ENCODE measurements at places on chromosomes 6 and 20.
A peak's percentile ranks its signal among the peaks of the same experiment; 100 is the strongest.

GRCh38 chr6:1347161-1347560, 35.3 kb downstream of the FOXQ1 start:
- DNase-seq, result peak; percentile 61

DNA sequence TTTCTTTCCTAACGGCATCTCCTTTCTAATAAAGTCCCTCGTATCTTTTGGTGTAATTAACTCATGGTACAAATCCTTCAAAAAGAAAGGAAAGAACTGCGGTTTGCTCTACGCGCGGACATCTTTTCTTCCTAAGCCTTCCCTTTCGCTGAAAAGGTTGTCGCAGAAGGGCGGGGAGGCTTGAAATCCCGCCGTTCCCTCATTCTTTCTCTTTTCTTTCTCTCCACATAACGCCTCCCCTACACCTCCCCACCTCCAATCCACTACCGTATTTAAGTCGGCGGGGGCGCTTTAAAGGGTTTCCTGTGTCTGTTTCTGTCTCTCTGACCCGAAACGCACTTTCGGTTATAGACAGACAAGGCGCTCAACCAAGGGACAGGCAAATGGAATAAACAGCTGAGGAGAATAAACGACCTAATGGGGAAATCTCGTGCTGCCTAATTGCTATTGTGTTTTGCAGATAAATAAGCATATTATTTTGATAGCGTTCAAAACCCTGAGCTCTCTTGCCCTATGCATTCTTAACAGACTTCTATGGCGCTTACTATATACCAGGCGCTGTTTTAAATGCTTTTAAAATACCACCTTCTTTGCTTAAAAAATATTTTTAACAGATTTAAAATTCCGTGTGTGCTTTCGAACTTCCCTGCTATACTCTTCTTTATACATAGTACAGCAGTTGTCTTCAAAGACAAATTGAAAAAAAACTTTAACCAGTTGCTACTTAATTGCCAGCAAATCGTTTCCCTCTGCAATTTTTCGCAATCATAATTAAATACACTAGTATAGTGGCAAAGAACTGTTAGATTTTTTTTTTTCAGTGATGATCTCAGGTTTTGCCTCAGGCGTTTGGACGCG, 2.5 kb upstream of the HEY2 start:
- peak; percentile 87 for DNase-seq

GRCh38 chr6:136822376-136823127, at the start of gene PEX7:
PEX7 (plus strand) TSS chr6:136822592; CDS start chr6:136822666, 74 bp downstream.
- peak; percentile 97 for DNase-seq

DNA sequence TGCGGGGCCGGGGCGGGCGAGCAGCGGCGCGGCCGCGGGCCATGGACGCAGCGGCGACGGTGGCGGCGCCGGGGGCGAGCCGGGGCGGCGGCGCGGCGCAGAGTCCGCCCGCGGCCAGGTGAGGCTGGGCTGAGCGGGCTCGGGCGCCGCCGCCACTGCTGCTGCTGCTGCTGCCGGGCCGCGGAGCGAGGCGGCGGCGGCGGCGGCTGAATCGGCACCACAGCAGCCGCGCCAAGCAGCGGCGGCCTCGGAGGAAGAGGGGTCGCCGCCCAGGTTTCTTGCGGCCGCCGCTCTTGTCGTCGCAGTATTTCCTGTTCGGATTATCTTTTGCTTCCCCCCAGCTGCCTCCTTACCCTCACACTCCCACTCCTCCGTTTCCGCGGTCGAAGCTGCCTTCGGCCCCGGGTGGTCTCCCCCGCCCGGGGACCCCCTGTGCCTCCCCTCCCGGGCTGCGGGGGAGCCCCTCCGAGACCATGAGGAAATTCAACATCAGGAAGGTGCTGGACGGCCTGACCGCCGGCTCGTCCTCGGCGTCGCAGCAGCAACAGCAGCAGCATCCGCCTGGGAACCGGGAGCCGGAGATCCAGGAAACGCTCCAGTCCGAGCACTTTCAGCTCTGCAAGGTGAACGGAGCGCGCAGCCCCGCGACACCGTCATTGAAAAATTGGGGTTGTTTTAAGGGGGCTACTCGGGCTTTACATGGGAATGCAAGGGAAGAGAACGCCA, at the start of gene STXBP5:
TSS of gene STXBP5 (plus strand) at position 358 of the 726 bp plus-strand sequence. CDS start at position 474, 116 bp downstream.
- peak; percentile 91 for DNase-seq

DNA sequence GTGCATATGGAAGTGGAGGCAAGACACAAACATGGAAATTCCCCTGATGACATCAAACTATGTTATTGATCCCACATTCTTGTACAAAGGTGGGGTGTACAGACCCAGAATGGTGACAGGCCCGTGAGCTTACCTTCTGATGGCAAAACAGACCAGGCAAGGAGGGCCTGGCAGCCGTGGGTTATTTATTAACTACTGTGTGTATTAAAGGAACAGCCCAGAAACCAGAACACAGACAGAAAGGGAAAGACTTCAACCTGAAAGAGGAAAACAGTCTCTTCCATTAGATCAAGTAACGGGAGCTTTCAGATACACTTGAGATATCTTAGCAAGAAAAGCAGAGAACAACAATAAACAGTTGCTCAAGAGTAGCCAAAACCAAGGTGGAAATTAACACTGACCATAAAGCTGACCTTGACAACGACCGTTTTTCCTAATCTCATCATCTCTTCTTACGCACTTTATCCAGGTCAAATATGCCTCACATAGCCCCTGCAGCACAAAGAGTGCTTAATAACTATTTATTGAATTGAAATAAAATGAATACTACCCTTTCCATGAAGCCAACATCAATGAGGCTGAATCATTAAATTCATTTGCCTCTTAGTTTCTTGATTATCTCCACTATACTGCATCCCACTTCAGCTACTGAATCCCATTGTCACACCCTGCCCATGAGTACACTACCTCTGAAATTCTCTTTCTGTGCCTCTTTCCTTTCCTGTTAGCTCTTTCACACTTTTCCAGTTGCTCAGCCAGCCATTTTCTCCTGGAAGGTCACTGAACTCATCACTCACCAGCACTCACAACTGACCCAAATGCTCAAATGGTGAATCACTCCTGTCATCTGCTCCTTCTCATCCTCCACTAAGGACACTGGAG, 67.4 kb downstream of the MOXD1 start:
- no peak for DNase-seq

DNA sequence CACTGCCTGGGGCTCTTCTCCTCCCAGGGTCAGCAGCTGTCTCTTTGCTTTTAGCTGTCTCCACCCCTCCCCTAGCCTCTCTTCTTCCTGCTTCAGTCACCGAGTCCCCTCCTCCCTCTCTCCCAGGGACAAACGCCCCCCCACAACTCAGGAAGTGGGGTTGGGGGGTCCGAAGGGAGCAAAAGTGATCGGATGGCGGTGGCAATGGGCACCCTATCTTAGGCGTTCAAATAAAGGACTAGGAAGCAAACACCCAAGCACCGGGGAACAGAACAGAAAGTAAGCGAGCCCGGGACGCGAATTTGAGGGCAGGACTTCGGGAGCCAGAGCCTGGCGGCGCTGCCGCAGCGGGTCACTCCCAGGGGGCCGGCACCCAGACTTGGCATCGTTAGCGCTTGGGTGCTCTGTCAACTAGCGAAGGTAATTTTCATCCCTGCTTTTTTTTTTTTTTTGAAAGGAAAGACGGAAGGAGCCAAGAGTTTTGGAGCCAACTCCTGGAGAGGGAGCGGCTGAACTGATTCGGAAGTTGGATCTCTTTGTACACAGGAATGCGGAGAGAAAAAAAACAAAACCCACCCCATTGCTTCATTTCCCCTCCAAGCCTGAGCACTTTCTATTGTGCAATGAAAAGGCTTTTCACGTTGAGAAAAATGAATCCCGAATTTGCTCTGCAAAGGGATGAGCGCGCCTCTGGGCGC, 815 bp upstream of the ITPR3 start:
- peak; percentile 84 for DNase-seq

DNA sequence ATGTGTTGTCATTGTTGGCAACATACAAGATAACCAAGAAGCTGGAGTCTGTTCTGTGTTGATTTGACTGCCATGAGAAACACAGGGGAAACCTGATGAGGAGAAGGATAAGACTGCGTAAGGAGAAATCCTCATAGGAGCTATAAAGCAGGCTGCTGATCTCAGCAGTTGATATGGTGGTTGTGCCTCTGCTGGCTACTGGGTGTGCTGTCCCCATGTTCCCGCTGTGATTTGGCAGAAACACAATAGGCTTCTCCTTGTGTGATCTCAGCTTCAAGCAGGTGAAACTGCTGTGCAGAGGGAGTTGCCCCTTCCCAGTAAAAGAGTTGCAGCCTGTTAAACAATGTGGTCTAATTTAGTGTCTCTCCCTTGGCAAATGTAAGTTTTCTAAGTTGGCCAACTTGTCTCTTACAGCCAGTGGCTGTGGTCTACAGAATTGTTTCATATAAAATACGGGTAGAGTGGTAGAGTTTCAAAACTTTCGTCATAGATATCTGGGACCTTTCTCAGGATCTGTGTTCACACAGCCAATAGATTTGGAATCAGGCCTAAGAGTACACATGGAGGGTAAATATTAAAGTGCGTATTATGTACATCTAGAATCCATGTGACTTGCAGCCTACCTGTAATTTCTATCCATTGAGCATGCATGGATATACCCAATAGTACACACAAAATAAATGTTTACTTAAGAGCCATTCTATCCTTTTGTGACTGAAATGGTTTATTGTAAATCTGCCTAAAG, 78.4 kb downstream of the RNF144B start:
- no peak for DNase-seq

DNA sequence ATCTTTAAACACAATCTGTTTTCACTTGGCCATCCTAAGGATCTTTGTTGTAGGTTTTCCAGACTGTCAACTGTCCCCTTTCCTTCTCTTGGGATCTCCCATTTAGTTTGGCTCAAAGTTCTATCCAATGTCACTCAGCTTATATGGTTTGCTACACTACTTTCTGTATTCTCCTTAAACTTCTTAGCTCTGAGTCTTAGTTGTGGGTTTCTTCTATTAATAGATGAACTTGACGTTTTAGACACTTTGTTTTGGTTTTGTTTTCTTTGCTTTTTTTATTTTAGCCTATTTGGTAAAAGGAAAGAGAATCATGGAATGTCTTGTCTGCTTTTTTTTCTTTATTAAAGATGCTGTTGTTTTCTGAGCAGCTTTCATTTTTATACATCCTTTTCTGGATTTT, 11.4 kb downstream of the RMND1 start:
- DNase-seq, result no peak

DNA sequence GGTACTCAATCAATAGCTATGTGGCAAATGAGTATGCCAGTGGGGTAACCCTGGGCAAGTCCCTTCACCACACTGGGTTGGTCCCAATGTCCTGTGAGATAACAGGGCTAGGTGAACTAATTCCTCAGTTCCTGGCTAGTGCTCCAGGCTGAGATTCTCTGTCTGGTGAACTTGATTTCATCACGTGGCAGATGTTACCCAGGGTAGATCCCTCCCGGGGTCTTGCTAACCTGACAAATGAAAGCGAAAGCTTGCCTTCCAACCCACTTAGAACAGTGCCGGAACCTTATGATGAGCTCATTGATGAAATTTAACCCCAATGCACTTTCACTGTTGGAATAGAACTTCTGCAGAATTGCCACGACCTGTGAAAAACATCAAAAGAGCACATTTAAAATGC, 6.6 kb upstream of the ANKRD60 start:
- no peak for DNase-seq

DNA sequence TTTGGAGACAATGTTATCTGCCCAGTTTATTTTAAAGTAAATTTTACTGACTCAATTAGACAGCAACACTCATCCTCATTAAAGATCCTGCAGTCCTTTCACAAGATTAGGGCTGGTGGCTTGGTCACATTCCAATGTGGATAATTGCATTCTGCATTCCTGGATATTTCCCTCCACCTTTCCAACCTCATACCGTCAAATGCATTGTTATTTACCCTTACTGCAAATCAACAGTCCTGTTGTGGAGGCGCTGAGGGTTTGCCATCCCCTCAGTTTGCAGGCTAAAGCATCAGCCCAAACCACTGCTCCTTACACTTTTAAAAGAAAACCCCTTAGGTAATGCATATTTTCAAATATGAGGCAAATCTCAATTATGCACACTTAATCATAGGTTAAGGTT, 5.4 kb downstream of the CITED2 start:
- no peak for DNase-seq
